ENCODE measurements at places on chromosomes 3 and 15.

DNA sequence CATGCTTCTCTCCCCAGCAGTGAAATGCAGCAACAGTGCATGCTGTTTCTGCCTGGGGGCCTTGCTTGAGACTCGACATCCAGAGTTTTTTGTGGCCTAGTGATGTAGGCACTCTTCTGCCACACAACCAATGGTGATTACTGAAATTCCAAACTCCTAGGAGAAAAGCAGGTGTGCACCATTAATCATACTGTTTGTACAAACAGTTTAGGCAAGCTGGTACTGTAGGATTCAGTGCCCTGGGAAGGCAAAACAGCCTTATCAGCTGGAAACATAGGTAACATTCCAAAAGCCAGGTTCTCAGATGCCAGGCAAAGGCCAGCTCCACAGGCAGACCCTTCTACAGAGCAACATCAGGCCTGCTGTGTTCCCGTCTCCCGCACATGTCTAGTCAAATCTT, 17.5 kb upstream of the RBP1 start:
- no peak for ATAC-seq

DNA sequence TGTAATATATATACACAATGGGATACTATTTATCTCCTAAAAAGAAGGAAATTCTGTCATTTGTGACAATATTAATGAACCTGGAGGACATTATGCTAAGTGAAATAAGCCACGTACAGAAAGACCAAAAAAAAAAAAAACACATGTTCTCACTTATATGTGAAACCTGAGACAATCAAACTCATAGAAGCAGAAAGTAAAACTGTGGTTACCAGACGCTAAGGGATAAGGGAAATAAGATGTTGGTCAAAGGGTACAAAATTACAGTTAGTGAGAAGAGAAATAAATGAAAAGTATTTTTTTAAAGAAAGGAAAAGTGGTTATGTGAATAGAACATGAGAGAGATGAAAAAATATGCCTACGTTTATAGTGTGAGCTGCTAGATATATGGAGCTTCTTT, 101.1 kb downstream of the CPNE4 start:
- no peak for ATAC-seq

- no peak for ATAC-seq
Observed at GRCh38 chr15:85880501-85881190, 85.9 kb upstream of the KLHL25 start.

DNA sequence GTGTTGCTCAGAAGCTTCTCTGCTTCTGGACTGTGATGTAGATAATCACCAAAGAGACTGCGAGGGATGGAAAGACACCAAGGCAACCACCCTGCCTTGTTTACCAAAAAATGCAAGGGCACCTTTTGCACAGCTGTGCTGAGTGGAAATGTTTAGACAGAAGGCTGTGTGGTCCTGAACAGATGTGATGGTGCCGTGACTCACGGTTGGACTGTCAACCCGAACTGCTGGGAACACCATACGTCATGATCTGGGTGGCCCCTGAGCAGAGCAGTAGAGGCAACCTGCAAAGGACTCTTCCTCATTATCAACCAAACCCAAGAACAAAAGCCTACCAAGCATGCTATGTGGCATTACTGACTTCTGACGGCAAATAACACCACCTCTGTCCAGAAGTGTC, 61.3 kb upstream of the LPP start:
- ATAC-seq = no peak

DNA sequence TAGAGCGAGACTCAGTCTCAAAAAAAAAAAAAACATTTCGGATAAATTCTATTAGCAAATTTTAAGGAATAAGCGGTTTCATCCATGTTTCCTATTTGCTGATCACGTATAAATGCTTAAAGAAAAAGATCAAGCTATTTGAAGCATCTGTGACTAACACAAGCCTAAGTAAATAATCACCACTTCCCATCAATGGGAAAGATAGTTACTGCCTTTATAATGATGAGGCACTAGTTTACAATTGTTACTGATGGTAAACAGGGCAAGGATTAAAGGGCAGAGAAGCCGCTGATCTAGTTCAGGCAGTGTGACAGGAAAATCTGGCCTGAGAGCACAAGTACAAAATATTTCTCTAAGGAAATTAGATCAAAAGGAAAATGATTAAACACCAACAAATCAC, 13.7 kb downstream of the CLPX start:
- ATAC-seq = peak; percentile 95

DNA sequence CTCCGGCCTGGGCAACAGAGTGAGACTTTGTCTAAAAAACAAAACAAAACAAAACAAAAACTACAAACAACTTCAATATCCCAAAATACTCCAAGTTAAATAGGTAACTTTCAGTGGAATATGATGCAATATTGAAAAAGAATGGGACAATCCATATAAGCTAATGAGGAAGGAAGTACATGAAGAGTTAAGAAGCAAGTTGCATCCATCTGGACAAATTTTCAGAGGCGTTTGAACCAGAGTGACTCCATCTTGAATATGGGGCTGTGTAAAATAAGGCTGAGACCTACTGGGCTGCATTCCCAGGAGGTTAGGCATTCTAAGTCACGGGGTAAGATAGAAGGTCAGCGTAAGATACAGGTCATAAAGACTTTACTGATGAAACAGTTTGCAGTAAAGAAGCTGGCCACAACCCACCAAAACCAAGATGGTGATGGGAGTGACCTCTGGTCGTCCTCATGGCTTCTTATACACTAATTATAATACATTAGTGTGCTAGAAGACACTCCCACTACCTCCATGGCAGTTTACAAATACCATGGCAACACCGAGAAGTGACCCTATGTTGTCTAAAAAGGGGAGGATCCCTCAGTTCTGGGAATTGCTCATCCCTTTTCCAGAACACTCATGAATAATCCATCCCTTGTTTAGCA, 58.1 kb upstream of the LCTL start:
- no peak for ATAC-seq

DNA sequence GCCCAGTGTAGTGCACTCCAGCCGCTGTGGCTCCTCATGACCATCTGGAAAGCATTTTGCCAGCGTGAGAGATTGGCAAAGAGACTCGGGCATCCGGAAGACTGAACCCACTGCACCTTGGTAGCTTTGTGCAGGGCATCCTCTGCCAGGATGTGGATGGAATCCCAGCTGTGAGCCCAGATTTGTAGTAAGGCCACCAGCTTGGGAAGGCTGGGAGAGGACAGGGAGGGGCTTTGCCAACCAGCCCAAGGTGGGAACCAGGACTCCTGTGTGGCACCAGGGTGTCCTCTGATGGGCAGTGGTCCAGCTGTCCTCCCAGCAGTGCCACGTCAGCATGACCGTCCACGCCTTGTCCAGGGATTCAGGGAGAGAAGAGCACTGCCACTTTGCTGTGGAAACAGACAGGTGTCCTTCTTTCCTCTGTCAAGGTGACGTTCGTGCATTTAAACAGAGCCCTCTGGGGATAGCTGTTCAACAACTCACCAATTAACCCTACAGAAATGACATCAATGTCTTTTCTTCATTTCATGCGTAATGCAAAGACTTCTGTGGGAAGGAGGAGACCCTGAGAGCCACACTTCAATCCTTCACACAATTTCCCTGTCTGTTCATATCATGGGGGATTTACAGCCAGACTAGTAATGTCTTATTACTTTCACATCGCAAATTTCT, 19.1 kb downstream of the KLF15 start:
- no peak for ATAC-seq

- ATAC-seq = no peak
Observed at GRCh38 chr3:132652640-132653270, 6.9 kb downstream of the ACAD11 start.

DNA sequence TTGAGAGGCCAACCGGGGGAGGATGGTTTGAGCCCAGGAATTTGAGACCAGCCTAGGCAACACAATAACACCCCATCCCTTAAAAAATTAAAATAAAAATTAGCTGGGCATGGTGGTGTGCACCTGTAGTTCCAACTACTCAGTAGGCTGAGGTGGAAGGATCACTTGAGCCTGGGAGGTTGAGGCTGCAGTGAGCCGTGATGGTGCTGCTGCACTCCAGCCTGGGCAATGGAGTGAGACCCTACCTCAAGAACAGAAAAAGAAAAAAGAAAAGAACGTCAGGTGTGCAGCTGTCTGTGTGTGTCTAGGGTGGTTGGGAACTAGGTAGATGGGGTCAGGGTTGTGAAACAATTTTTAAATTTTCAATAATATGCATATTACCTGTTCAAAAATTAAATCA, 96.2 kb upstream of the BHLHE40 start:
- ATAC-seq = no peak

- ATAC-seq = no peak
Observed at GRCh38 chr3:44292276-44292675, 46.3 kb upstream of the TCAIM start.

- ATAC-seq = no peak
Observed at GRCh38 chr3:144770915-144771351, 799.3 kb downstream of the DIPK2A start.

DNA sequence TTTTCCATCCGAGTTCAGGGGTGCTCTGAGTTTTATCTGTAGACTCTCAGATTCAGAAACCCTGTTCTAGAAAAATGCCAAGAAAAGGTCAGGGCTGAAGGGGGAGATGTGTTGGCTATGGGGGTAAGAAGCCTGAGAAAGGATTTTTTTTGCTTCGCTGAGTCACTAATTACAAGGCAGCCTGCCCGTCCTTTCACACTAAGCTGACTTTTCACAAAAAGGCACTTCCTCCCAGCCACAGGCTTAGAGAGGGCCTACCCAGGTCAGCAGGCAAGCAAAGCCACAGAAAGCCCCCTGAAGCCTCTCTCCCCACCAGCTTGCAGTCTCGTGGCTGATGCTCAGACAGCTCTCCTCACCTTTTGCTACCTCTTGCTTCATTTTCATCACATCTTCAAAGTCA, 192.6 kb upstream of the PRICKLE2 start:
- no peak for ATAC-seq

GRCh38 chr3:13113346-13114330, 40.4 kb upstream of the IQSEC1 start:
- ATAC-seq = no peak

DNA sequence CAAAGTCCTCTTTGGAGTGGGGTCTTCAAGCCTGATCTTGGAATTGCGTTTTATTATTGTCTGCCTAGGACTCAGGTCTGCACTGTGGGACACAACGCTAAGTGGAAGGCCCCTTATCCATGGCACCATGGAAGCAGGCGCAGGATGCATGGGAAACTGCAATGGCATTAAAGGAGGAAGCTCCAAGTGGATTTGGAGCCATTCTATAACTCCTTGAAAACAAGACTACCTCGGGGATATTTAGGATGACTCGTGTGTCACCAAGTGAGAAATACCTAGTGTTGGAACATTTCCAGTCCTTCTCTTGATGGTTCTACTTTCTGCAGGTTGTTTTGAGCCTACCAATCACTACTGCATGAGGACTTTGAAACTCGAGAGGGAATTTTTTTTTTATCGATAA, 126.6 kb upstream of the ZBED2 start:
- no peak for ATAC-seq

DNA sequence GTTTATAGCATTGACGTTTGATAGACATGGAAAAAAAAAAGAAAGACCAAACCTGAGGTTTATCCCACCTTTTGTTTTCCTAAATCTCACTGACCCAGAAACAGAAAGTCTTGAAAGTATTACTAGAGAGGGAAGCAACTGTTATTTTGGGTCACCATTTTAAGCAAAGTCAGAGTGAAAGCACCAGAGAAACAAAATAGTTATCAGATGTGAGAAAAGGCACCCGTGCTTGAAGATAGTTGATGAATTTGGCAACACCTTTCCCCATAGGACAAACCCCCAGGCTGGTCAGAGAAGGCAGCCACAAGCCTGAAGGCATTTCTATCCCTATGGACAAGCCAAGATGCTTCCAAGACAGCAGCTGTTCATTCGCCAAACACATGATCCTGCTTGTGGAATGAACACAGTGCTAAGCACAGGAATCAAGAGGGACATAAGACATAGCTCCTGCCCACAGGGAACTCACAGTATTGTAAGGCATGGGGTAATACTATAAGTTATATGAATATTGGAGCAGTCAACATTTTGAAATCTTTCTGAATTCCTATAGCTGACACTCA, 170.9 kb downstream of the ERC2 start:
- ATAC-seq = no peak

DNA sequence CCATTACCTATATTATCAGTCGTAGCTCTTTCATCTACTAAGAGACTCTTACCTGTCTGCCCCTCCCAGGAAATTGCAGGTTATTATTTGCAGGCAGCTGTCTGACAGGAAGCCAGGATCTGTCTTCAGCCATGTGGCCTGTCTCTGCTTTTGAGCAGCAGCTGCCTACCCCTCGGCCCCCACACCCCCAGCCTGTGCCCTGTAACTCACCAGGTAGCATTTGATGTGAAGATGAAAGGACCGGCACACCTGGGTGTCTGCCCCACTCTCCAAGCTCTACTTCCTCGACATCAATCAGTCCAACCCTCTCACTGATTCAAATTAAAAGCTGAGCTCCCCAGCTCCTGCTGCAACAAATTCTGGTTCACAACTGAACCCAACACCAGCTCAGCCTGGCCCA, 197.2 kb upstream of the CTNNB1 start:
- no peak for ATAC-seq

- ATAC-seq = peak; percentile 27
Observed at GRCh38 chr3:185311991-185312390, 50.9 kb upstream of the MAP3K13 start.

DNA sequence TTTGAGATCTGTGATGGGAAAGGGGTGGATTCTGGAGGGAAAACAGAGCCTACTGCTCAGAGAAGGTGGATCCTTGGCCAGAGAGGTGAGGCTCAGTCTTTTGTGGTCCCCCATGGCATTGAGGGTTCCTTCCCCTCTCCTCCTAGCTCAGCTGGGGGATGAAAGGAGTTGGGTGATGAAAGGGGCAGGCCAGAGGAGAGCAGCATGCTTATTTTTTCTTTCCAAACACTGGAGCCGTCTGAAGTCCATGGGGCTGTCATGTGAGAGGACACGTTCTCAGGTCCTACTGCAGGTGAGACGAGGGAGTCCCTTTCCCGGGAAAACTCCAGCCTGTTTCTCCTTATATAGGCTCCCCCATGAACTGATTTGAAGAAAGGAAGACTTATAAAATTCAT, 71.4 kb downstream of the SCN5A start:
- ATAC-seq = no peak

DNA sequence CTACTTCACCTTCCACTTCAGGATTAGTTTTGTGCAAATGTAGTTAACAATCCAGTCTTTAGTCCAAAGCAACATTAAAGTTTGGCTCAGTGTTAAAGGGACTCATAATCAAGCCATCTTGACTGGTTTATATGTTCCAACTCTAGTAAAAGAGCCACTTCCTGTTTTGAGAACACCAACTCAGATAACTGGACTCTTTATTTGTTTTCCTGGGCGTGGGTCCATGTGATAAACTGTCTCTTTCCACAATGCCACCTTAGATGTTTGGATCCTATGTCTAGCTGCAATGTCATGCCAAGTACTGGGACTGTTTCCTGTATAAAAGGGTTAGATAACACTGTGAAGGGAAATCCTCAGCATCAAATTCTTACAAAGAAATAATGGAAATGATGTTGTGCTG, 545.0 kb downstream of the PYDC2 start:
- no peak for ATAC-seq

DNA sequence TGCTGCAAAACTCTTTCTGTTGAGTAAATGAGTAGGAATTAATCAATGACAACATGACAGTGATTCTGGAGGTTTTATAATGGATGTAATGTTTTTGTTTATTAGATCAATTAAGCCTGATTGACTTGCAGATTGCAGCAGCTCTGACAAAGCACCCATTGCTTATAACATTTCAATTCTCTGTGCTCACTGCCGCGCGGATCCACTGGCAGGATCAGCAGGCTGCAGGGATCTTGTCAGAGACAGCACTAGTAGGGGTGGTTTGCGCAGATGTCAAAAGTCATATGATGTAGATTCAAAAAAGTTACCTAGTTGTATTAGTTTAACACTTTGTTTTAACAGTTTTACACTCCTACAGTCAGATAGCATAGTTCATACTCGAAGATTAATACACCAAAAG, 93.4 kb downstream of the MBNL1 start:
- ATAC-seq = no peak

Data from esophagus mucosa (tissue), 1 donor.